Stimulated activated naive CD4-positive, alpha-beta T cell treated with Interleukin-2 at 50 U/mL for 16 hours (primary cell): ENCODE measurements at places on chromosomes 13 and 19.

DNA sequence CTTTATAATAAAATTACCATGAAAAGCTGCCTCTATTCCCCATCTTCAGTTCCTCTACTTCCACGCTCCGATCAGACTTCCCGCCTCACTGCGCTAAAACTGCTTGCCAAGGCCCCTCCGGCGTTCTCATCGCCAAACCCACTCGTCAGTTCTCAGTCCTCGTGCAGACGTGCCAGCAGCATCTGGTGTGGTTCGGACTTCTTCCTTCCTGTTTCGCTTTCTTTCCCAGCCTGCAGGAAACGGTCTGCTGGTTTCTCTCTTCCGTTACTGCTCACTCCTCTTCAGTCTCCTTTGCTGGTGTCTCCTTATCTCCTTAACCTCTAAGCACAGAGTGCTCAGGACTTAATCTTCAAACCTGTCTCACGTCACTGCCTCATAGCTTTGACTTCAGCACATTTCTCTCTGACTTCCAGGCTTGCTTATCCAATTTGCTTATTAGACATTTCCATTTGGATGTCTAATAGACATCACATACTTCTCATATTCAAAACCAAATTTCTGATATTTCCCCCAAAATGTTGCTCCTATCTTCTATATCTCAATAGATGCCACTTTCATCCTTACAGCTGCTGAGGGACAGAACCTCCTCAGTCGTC is 40.3 kb downstream of the RCBTB2 start:
- DNase-seq = peak; percentile 60

- DNase-seq = no peak
Observed at GRCh38 chr13:110262508-110263291, 44.3 kb downstream of the COL4A1 start.

DNA sequence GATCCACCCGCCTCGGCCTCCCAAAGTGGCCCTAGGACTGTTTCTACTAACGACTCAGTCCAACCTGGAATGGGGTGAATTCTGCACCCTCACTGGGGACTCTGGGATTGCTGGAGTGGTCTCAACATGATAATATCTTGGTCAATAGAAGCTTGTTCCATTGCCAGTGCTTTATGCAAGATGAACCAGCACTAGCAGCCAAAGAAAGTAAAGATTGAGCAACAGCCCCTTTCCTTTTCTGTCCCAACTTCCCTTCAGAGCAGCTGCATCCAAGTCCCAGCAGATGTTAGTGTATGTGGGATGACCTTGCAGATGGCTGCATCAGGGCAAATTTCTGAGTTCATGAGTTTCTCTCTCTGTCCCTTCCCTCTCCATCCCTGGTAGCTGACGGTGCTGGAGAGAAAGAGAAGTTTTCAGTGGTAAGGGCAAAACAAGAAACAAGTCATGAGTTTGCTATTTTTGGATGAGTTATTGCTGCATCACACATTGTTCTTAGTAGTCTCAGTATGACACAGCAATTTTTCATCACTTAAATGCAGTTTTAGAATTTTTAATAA is 183.6 kb upstream of the EDNRB start:
- no peak for DNase-seq

DNA sequence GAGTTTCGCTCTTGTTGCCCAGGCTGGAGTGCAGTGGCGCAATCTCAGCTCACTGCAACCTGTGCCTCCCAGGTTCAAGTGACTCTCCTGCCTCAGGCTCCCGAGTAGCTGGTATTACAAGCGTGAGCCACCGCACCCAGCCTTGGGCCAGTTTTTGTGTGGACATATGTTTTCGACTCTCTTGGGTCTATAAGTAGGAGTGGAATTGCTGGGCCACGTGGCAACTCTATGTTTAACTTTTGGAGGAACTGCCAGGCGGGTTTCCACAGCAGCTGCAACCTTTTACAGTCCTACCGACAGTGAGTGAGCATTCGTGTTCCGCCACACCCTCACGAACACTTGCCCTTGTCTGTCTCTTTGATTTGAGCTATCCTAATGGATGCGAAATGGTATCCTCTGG is 44.9 kb downstream of the BICRA start:
- no peak for DNase-seq

GRCh38 chr19:52662631-52663030 is 24.5 kb upstream of the ZNF83 start:
- no peak for DNase-seq

- DNase-seq = no peak
Observed at GRCh38 chr13:111158136-111158805, 43.2 kb downstream of the ARHGEF7 start.

GRCh38 chr19:30227661-30228112 is 144.5 kb upstream of the ZNF536 start:
- peak; percentile 28 for DNase-seq

GRCh38 chr19:55312621-55313512 is 12.3 kb downstream of the TMEM150B start:
- no peak for DNase-seq

DNA sequence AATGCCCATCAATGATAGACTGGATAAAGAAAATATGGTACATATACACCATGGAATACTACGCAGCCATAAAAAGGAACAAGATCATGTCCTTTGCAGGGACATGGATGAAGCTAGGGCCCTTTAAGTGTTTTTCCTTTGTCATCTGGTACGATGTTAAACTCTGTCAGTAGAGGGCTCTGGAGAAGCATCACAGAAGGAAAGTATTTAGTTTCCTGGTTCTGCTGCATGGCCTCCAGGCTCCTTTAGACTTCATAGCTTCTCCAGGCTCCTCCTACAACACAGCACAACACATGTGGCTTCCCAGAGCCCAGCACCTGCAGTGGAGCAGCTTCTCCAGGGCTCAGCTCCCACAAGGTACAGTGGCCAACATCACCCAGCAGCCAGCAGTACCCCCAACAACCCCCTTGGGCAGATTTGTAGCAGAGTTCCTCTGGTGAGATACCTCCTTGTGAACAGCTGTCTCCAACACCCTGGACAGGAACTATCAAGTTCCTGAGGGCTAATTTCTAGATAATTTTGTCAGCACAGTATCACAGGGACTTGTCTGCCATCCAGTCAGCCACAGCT is 63.4 kb downstream of the KCTD12 start:
- DNase-seq = no peak

GRCh38 chr13:113186061-113186900 is 22.2 kb downstream of the PCID2 start:
- no peak for DNase-seq
